Activated T-helper 17 cell treated with anti-CD3 and anti-CD28 coated beads, Interleukin-2, amount 50 U/mL, for 72 hours (primary cell): ENCODE measurements at places on chromosomes 1 and 21. TPM values are rescaled to one million over a fixed set of nuclear protein-coding genes. Genes with fewer than 3 reads are reported as not detected.

The DNAJC28 gene
- total RNA-seq: 0.54 TPM

- ATAC-seq: no peak
Measured at GRCh38 chr1:193356249-193356648, 169.8 kb upstream of the B3GALT2 start.

The CHRM3 gene
- 0.13 TPM for total RNA-seq

DNA sequence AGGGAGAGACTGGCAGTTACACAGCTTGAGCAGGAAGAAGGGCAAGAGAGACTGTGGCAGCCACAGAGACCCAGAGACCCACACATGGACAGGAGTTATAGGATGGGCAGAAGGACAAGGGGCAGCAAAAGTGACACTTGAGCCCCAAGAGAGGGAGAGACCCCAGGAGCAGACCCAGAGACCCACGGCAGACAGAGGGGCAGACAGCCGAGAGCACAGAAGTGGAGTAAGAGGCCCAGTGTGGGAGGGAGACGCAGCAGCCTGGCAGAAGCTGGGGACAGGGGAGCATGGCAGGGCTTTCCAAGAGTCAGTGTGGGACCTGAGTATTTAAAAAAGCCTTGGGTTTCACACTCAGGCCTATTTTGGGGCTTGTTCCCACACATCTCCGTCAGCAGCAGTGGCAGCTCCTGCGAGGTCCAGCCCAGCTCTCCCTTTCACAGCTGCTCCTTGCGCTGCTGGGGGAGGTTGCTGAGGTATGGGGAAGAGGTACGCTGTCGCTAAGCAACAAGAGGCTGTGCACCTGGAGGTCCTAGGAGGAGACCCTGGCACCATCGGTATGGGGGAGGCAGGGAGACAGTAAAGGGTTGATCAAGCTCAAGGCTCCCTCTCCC is 9.0 kb upstream of the MEF2D start:
- ATAC-seq: no peak

The PFKFB2 gene
- total RNA-seq: 0.85 TPM
